Right lung (tissue), 10 donors: ENCODE measurements at places on chromosomes 6 and 20. TPM values are rescaled to one million over a fixed set of nuclear protein-coding genes. Genes with fewer than 3 reads are reported as not detected.

Gene PAK5
- 0.23 TPM for polyA plus RNA-seq

Gene PCK1
- polyA plus RNA-seq = 0.19 TPM

Gene HCK
- polyA plus RNA-seq = 4.7 TPM

- peak; percentile 48 for DNase-seq
Measured at GRCh38 chr20:51596668-51597388, 54.3 kb upstream of the NFATC2 start.

GRCh38 chr6:133055441-133055966 lies 185.7 kb upstream of the EYA4 start:
- DNase-seq = no peak

GRCh38 chr20:34894723-34895122 lies 18.3 kb downstream of the ACSS2 start:
- no peak for DNase-seq

- DNase-seq = no peak
Measured at GRCh38 chr20:32763202-32764004, 1.2 kb downstream of the DNMT3B start.

GRCh38 chr6:82739303-82739702 lies 326.3 kb downstream of the UBE3D start:
- DNase-seq = no peak

Gene RAET1L
- not detected for polyA plus RNA-seq

Gene RPRD1B
- polyA plus RNA-seq = 49.4 TPM

DNA sequence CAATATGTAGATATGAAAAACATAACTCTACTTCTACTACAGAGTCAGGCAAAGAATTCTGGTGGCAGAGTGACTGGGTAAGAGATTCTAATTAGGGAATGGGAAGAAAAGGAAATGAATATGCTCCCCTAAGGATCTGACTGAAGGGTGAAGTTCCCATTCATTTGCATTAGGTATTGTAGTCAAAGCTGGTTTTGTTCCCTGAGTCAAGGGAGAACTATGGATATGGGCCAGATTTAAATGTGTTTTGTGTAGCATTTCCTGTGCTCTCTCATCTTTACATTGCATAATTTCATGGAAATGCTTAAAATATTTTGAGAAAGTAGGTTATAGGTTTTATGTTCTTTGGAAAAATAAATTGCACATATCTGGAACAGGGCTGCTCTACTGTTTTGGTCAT lies 299.7 kb downstream of the BTBD3 start:
- DNase-seq = no peak

DNA sequence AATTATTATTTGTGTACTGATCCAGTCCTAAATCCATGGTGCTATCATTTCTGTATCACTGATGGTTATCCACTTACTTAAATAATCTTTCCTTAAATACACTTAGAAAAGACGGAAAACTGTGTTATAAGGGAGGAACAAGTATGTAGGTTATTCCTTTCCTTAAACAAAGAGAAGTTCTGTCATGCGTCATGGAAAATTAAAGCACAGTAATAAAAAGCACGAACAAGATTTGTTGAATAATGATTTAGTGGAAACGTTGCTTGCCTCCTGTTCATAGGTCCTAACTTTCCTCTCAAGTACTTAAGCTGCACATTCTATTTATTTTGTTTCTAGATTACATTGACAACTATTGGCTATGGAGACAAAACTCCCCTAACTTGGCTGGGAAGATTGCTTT lies 120.4 kb downstream of the KHDC1L start:
- DNase-seq = no peak

DNA sequence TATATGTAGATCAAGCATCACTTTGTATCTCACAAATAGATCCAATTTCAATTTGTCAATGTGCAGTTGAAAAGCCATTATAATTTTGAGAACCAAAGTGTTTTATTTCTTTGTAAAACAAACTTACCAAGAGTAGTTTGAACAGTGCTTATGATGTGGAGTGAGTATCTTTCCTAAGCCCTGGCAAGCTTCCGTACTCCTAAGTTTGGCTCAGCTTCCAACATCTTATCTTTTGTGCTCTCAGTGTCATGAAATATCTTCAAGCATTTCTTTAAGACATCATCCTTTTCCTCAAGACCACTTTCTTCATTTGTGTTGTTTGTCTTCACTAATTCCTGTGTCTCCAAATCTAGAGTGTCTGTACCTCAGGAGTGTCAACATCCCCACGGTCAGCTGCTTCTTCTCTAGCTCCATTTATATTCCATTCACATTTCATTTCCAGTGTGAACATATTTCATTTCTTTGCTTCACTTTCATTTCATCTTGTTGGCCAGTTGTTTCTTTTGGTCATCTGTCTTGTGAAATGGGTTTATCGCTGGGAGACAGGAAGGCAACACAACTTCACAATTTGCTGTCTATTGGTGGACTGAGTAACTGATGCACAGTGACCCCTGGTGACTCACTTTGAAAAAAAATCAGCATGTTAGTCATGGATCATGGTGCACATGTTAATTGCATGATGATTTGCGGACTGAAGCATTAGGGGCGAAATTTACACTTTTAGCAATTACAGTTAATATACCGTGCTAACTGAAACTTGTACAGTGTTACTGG lies 36.9 kb downstream of the SLC24A3 start:
- peak; percentile 35 for DNase-seq

- DNase-seq = no peak
Measured at GRCh38 chr20:61759286-61760065, 306.2 kb downstream of the TAF4 start.

DNA sequence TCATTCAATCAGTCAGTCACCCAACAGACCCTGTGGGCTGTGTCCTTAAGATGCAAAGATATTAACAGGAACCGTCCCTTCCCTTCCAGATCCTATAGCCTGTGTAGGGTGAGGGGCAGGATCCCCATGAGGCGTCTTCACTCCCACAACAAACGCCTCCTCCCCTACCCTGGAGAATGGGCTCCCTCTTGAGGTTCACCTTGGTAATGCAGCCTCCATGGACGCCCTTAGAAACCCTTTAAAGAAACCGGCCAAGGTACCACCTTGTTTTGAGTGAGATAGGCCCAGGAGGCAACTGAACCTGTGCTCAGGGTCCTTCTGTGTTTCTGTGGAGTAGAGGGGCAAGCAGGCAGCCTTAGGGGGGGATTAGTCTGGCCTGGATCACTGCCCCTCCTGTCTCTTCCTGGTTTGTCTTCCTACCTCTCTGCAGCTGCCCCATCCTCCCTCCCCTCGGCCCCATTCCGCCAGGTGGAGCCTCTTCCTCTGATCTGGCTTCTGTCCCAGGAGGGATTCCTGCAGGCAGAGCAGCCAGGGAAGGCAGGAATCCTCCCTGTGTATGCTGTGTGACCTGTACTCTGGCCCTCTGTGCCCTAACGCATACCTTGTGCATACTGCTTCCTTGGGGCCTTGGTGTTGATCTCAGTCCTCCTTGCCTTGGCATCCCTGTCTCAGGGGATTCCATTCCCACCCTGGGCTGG lies 6.6 kb upstream of the GUCA1A start:
- DNase-seq = peak; percentile 52

Gene ACTL10
- polyA plus RNA-seq = 0.39 TPM

GRCh38 chr6:10276106-10276505 lies 138.8 kb downstream of the TFAP2A start:
- DNase-seq = no peak

Gene LY6G6D
- polyA plus RNA-seq = 0.80 TPM

GRCh38 chr6:155110721-155111120 lies 115.6 kb downstream of the TIAM2 start:
- DNase-seq = no peak

DNA sequence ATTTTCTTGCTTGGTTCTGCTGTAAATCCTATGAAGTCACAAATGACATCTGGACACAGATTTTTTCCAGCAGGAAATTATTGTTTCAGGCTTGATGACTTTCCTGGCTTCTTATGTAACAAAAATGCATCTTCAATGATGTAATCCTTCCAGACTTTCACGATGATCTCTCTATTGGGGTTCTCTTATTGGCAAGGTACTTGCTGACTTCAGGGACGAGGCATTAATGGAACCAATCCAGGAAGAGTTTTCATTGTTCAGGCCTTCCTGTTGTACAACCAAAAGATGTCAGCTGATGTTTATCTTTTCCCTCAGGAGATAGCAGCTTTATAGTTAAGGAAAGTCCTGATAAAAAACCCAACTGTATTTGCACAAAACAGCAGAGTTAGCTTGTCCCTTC lies 118.5 kb upstream of the MMS22L start:
- no peak for DNase-seq

- DNase-seq = no peak
Measured at GRCh38 chr6:15183979-15184378, 61.9 kb upstream of the JARID2 start.

Gene ZSCAN16
- 12.1 TPM for polyA plus RNA-seq

GRCh38 chr6:3081960-3082359 lies 13.7 kb downstream of the RIPK1 start:
- DNase-seq = no peak

Gene ZKSCAN3
- 15.1 TPM for polyA plus RNA-seq

- no peak for DNase-seq
Measured at GRCh38 chr20:58098571-58098970, 129.9 kb downstream of the ANKRD60 start.

- DNase-seq = peak; percentile 84
Measured at GRCh38 chr20:53738039-53738944, 144.7 kb upstream of the ZNF217 start.

DNA sequence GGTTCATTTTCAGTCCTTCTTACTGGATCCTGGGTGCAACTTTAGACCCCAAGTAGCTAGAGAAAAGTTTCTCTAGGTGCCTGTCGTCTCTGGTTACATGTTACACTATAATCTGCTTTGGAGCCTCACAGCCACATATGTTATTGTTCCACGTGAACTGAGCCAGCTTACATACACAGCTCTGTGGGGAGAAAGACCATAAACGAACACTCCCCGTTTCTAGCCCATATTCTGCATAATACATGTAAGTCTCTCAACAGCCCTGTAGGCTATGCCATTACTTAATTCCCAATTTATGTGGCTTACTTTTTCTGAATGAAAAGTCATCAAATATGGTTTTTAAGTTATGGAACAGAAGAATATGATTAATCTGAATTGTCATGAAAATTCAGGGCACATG lies 233.8 kb downstream of the BCKDHB start:
- DNase-seq = no peak

DNA sequence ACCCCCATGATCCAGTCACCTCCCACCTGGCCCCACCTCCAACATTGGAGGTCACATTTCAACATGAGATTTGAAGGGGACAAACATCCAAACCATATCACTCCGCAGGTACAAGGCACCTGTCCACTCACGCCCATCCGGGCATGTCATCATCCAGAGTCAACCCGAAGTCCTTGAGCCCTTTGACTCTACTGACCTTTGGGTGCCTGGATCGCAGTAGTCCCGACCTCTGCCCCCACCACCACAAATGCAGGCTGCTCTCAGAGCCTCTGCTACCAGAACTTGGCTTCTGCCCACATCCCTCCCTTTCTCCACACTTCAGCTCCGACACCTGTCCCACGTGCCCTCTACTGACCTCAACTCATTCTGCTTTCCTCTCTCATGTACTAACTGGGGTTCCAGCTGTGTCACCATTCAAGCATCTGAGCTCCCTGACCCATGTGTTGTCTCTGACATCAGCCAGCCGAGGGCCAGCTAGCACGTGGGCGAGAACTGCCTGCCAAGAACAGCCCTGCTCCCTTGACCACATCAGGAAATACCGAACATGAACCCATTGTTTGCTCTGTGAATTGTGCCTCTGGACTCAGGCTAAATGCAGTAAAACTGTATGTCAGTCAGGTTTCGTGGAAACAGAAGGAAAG lies 498.3 kb upstream of the SULF2 start:
- DNase-seq = peak; percentile 36

Gene KCNK16
- polyA plus RNA-seq = 0.33 TPM

Gene CD109
- polyA plus RNA-seq = 18.5 TPM

GRCh38 chr20:44020406-44021148 lies 105.9 kb downstream of the TOX2 start:
- no peak for DNase-seq

GRCh38 chr6:41352907-41353306 lies 17.5 kb downstream of the NCR2 start:
- DNase-seq = no peak

GRCh38 chr6:110786271-110786670 lies 29.0 kb downstream of the CDK19 start:
- no peak for DNase-seq

Gene HDGFL1
- not detected for polyA plus RNA-seq

Gene VGLL2
- polyA plus RNA-seq = not detected

Gene RAB23
- polyA plus RNA-seq = 25.3 TPM

DNA sequence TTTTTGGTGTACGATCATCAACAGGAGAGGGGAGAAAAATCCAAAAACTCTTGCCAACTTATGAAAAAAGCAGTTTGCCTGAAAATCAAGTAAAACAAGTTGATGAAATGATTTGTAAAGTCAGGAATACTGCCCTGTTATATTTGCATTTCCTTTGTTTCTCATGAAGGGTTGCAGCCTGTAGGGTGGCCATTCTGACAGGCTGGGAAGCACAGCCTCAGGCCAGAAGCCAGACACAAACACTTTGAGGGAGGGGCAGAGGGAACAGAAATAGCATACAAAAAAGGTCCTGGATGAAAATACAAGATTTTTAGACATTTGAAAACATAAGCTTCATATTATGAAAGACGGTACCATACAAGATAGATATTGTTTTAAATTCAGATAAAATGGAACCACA lies 109.8 kb downstream of the DTNBP1 start:
- no peak for DNase-seq

DNA sequence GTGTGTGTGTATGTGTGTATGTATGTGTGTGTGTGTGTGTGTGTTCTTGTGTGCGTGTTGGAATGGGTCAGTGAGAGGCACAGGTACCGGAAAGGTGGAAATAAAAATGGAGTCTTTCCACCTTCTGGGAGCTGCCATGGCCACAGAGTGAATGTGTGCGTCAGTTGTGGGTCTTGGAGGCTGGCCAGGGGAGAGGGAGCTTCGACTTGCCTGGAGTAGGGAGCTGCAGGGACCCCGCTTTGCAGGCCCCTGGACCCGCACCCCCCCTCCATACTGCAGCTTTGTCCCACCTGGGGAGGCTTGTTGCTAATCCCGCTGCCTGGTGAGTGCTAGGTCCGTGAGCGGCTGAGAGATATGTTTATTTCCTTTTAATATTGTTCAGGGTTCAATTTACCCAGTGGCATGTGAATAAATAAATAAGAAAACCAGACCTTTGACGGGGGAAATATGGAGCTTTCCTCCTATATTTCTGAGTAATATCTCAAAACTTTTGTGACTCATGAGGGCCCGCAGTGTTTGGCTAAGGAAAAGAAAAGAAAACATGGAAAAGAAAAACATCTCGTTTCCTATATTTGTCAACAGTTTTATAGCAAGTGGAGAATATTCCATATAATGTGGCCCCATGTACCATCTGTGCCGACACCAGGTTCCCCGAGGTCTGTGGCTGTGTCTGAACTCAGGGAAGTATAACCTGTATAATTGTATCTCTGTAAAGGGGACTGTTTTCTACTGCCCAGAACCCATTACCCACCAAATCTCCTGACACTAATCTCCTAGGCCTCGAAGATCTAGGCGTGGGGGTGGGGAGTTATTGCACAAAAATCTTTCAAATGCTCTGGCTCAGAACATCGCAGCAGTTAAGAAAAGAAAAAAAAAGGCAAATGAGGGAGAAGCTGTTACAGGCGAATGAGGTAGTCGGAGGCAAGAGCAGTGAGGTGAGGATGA lies 24.6 kb upstream of the CCDC167 start:
- DNase-seq = no peak

Gene GJA1
- polyA plus RNA-seq = 138 TPM

Gene TNFRSF21
- polyA plus RNA-seq = 19.0 TPM
